Mesothelial cell of epicardium (in vitro differentiated cells): ENCODE measurements at places on chromosomes 12 and 14. TPM values are rescaled to one million over a fixed set of nuclear protein-coding genes. Genes with fewer than 3 reads are reported as not detected.

DNA sequence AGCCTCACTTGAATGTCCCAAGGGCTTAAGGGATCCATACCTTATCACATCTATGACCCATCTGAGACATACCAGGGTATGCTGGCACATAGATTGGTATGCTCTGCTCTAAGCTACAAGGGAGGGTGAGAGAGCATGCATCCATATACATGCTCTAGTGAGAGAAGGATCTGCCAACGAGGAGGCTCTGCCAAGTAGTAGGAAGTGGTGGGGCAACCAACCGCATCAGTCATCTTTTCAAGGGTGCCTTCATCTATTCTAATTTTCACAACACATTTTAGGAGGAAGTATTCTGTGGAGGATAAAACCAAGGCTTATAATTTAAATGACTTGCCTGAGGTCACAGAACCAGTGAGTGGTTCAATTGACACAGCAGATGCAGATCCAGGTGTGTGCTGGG, 6.6 kb upstream of the PPM1A start:
- DNase-seq: no peak
- H3K27me3 ChIP-seq: no peaks in the 10 kb centered on the region
- H3K4me3 ChIP-seq: no peak overlapping the region
- H3K27ac ChIP-seq: no peak overlapping the region
- peaks cover 2% of the 10 kb centered on the region for H3K4me1 ChIP-seq
- H3K36me3 ChIP-seq: no peaks in the 10 kb centered on the region

Gene P2RX2
- total RNA-seq: 7.3 to 8.7 TPM (median 8.6 TPM) in 3 replicates

GRCh38 chr12:1795785-1796514, 24.4 kb upstream of the LRTM2 start:
- peaks cover 10% of the 10 kb centered on the region for H3K4me1 ChIP-seq
- peak overlapping the region; percentile 51 for H3K4me3 ChIP-seq
- H3K36me3 ChIP-seq: no peaks in the 10 kb centered on the region
- H3K27ac ChIP-seq: no peak overlapping the region
- H3K27me3 ChIP-seq: no peaks in the 10 kb centered on the region
- peak; percentile 77 for DNase-seq

DNA sequence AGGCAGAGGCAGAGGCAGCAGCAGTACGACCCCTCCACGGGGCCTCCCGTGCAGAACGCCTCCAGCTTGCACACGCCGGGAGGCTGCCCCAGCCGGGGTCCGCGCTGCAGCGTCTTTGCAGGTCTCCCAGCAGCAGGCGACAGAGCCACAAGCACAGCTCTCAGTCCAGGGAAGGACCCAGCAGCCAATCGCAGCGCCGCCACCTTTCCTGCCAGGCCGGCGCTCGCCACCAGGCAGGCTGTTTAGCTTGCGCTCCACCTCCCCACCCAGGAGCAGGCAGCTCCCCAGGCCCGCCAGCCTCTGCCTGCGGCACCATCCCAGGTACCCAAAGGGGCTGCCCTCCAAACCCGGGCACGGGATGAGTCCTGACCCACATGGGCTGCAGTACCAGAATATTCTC, 25.2 kb downstream of the DDX51 start:
- DNase-seq: no peak
- no peaks in the 10 kb centered on the region for H3K4me1 ChIP-seq
- no peaks in the 10 kb centered on the region for H3K27me3 ChIP-seq
- H3K36me3 ChIP-seq: peaks cover 12% of the 10 kb centered on the region

DNA sequence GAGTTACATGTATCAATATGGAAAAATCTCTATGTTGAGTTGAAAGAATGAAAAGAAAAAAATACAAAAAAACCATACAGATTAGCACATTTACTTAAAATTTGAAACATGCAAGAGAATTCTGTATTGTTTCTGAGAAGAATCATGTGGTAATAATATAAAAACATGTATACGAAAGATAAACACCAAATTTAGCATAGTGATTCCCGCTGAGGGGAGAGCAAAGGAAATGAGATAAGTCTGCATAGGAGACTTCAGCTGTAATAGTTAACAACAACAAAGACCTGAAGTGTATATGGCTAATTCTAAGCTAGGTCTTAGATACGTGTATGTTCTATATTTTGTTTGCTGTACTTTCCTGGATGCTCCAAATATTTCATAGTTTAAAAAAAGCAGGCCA, 46.5 kb downstream of the FNTB start:
- no peaks in the 10 kb centered on the region for H3K27me3 ChIP-seq
- no peak for DNase-seq
- no peak overlapping the region for H3K27ac ChIP-seq
- peaks cover 41% of the 10 kb centered on the region for H3K36me3 ChIP-seq
- H3K4me1 ChIP-seq: no peaks in the 10 kb centered on the region

Gene ARMH4
- 18.8 to 19.8 TPM (median 19.6 TPM) in 3 replicates for total RNA-seq

DNA sequence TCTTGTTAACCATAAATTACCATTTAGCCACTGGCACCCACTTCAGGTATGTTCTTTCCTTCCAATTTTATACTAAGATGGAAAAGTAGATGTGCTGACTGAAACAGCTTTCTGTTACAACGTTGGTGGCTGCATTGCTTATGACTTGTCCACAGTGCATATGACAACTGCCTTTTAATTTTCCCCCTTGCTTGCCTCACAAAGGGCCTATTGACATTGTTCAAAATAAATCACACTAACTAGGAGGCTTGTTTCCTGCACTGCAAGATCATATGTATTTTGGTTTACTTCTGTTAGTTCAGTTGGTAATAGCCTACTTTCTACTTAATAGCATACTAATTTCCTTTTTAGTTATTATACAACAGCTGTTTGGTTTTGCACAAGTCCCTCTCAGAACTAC, 55.4 kb downstream of the SCAF11 start:
- no peak for DNase-seq
- H3K4me1 ChIP-seq: peaks cover 8% of the 10 kb centered on the region

GRCh38 chr12:52753283-52753682, 23.9 kb downstream of the KRT76 start:
- H3K4me1 ChIP-seq: no peaks in the 10 kb centered on the region
- no peak overlapping the region for H3K27ac ChIP-seq
- no peak overlapping the region for H3K4me3 ChIP-seq
- DNase-seq: no peak

Gene RSRC2
- total RNA-seq: 124 to 131 TPM (median 131 TPM) in 3 replicates

GRCh38 chr14:38138473-38139138, 69.1 kb upstream of the SSTR1 start:
- DNase-seq: no peak
- H3K4me1 ChIP-seq: no peaks in the 10 kb centered on the region
- H3K27ac ChIP-seq: no peak overlapping the region
- H3K36me3 ChIP-seq: no peaks in the 10 kb centered on the region
- no peaks in the 10 kb centered on the region for H3K27me3 ChIP-seq
- no peak overlapping the region for H3K4me3 ChIP-seq

- H3K36me3 ChIP-seq: peaks cover 4% of the 10 kb centered on the region
- DNase-seq: no peak
- peaks cover 2% of the 10 kb centered on the region for H3K4me1 ChIP-seq
- H3K27me3 ChIP-seq: no peaks in the 10 kb centered on the region
- no peak overlapping the region for H3K4me3 ChIP-seq
Observed at GRCh38 chr12:12209043-12209442, 57.8 kb downstream of the LRP6 start.

DNA sequence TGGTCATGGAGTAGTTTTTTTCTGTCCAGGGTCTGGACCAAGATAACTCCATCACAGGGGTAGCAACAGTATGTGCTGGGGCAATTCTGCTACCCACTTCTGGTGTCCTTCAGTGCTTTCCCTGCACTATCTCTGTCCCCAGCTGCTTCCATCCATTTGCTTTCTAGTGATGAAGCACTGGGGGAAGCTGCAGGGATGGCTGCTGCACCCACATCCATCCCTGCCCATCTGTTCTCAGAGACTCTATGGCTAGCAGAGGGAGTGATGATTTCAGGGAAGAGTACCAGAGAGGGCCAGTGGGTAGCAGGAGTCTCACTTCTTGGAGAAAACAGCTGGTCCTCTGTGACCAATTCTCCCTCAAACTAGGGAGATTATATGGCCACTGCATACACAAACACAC, 44.1 kb downstream of the ETV6 start:
- no peak overlapping the region for H3K4me3 ChIP-seq
- H3K4me1 ChIP-seq: peaks cover 16% of the 10 kb centered on the region
- DNase-seq: no peak
- no peaks in the 10 kb centered on the region for H3K27me3 ChIP-seq
- H3K27ac ChIP-seq: no peak overlapping the region
- H3K36me3 ChIP-seq: peaks cover 5% of the 10 kb centered on the region

DNA sequence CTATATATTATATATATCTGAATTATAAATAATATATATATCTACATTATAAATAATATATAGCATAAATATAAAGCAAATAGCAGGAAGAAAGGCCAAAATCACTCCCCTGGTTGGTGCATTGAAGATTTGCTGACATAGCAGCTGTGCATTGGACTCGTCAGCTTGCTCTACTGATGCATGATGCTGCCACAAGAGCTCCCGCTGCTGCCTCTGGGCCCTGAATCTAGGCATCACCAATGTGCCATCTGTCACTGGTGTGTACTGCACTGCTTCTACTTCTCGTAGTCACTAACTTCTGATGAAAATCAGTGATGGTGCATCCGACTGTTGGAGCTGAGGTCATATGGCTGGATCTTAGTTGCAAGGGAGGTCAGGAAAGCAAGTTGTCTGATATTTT, 205.0 kb downstream of the ADAMTS20 start:
- no peaks in the 10 kb centered on the region for H3K27me3 ChIP-seq
- DNase-seq: no peak
- H3K27ac ChIP-seq: no peak overlapping the region
- H3K4me1 ChIP-seq: peaks cover 7% of the 10 kb centered on the region
- peaks cover 13% of the 10 kb centered on the region for H3K36me3 ChIP-seq

Gene CLEC2A
- 0.29 TPM in 1 of 3 replicates, not detected in the others for total RNA-seq

GRCh38 chr12:31118347-31119191, 44.9 kb downstream of the DDX11 start:
- peaks cover 18% of the 10 kb centered on the region for H3K27me3 ChIP-seq
- peaks cover 17% of the 10 kb centered on the region for H3K4me1 ChIP-seq

DNA sequence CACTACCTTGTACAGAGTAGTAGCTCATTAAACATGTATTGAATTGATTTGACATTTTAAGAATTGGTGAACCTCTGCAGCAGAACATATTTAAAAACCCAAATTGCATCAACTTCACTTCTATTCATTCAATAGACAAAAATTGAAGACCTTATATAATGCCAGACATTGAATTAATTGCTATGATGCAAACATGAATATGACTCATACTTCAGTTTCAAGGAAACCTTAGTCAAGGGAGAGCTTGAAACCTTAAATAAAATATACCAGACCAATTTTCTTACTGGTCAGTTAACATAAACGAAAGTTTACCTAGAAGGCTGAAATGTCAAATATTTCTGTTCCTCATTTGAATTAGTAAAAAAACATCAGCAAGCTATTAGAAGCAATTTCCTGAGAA, 5.0 kb upstream of the MGAT4C start:
- no peaks in the 10 kb centered on the region for H3K36me3 ChIP-seq
- no peak overlapping the region for H3K4me3 ChIP-seq

- peaks cover 13% of the 10 kb centered on the region for H3K36me3 ChIP-seq
- no peak for DNase-seq
- H3K4me1 ChIP-seq: peaks cover 4% of the 10 kb centered on the region
- H3K4me3 ChIP-seq: peak overlapping the region; percentile 83
- no peaks in the 10 kb centered on the region for H3K27me3 ChIP-seq
- peak overlapping the region; percentile 88 for H3K27ac ChIP-seq
Observed at GRCh38 chr12:132710043-132710404, 618 bp upstream of the PGAM5 start.

DNA sequence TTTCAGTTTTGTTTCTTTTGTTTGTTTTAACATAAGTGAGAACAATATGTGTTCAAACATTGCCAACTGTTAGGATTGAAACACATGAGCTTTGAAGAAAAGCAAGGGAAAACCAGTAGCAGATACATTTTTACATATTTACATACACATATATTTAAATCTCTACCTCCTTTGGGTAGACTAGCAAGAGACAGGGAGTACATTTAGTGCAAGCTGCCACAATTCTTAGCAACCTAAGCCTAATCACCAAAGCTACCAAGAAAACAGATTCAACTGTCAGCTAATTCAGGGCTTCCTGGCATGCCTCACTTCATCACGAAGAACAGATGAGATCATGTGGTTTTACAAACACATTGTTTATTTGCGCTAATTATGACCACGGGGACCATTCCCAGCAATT, 143.1 kb downstream of the PRIMA1 start:
- peaks cover 27% of the 10 kb centered on the region for H3K27me3 ChIP-seq
- H3K4me3 ChIP-seq: no peak overlapping the region
- H3K27ac ChIP-seq: no peak overlapping the region
- H3K4me1 ChIP-seq: no peaks in the 10 kb centered on the region
- no peaks in the 10 kb centered on the region for H3K36me3 ChIP-seq

Gene C14orf180
- total RNA-seq: 0.29 to 0.52 TPM (median 0.36 TPM) in 3 replicates

Gene LPAR5
- total RNA-seq: 1.3 to 1.7 TPM (median 1.3 TPM) in 3 replicates

GRCh38 chr12:2008677-2009076, 4.4 kb upstream of the DCP1B start:
- no peaks in the 10 kb centered on the region for H3K27me3 ChIP-seq
- H3K4me1 ChIP-seq: peaks cover 27% of the 10 kb centered on the region
- H3K36me3 ChIP-seq: no peaks in the 10 kb centered on the region
- no peak overlapping the region for H3K4me3 ChIP-seq
- DNase-seq: no peak

Gene PLEK2
- total RNA-seq: 0.95 TPM in 1 of 3 replicates, not detected in the others

DNA sequence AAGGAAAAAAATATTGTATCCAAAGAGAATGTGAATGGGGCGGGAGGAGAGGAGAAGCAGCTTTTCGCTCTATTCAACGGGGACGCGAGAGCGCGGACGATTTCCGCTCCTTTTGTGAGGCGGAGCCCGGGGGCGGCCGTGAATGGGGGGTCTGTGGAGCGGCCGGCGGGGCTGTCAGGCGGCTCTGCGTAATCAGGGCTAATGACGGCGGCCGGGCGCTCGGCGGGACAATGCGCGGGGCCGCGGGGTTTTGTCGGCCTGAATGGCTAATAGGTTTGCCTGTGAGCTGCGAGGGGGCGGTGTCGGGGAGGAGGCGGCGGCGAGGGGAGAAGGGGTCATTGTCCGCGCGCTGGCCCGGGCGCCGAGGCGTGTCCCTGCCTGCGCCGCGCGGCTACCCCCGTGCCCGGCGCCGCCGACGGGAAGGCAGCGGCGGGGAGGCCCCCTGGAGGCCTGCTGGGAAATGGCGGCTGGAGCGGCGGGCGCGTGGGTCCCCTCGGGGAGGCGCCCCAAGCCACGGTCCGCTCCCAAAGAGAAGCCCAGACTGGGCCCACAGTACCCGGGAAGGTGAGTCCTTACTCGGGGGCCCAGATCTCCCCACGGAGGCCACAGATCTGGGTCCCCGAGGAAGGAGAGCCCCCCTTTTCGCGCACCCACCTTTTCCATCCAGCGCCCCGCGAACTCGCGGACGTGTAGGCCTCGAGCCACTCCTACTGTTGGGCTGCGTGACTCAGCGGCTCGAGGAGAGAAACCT, 6.0 kb downstream of the SIX6 start:
- no peaks in the 10 kb centered on the region for H3K36me3 ChIP-seq
- H3K4me1 ChIP-seq: no peaks in the 10 kb centered on the region
- H3K27ac ChIP-seq: no peak overlapping the region
- peaks cover 99% of the 10 kb centered on the region for H3K27me3 ChIP-seq
- DNase-seq: peak; percentile 52

Gene ZBTB42
- 5.8 to 6.7 TPM (median 6.2 TPM) in 3 replicates for total RNA-seq

GRCh38 chr12:92764831-92765230, 62.0 kb downstream of the PLEKHG7 start:
- no peak overlapping the region for H3K4me3 ChIP-seq
- no peak for DNase-seq
- peaks cover 19% of the 10 kb centered on the region for H3K4me1 ChIP-seq
- H3K27ac ChIP-seq: no peak overlapping the region
- no peaks in the 10 kb centered on the region for H3K36me3 ChIP-seq

- no peak within 1 kb of the TSS for H3K4me3 ChIP-seq
- H3K4me1 ChIP-seq: peaks cover 3% of the 10 kb centered on the region
- no peaks in the 10 kb centered on the region for H3K36me3 ChIP-seq
Observed at GRCh38 chr14:67411820-67412421, at the start of gene PLEK2. Gene PLEK2 (minus strand): TSS chr14:67412165. CDS start chr14:67412059, 106 bp downstream.

Gene DPPA3
- total RNA-seq: 0.71 to 0.81 TPM in 2 of 3 replicates, not detected in the other
